Stromal cell of bone marrow (primary cell): ENCODE measurements at places on chromosomes 2 and 18.

- no peak for DNase-seq
These were observed 85.6 kb downstream of the SMIM21 start for GRCh38 chr18:75341897-75342296.

GRCh38 chr2:111050701-111051376 lies 69.9 kb upstream of the BCL2L11 start:
- DNase-seq, result no peak

- no peak for DNase-seq
These were observed 31.2 kb downstream of the GCFC2 start for GRCh38 chr2:75679556-75679955.

DNA sequence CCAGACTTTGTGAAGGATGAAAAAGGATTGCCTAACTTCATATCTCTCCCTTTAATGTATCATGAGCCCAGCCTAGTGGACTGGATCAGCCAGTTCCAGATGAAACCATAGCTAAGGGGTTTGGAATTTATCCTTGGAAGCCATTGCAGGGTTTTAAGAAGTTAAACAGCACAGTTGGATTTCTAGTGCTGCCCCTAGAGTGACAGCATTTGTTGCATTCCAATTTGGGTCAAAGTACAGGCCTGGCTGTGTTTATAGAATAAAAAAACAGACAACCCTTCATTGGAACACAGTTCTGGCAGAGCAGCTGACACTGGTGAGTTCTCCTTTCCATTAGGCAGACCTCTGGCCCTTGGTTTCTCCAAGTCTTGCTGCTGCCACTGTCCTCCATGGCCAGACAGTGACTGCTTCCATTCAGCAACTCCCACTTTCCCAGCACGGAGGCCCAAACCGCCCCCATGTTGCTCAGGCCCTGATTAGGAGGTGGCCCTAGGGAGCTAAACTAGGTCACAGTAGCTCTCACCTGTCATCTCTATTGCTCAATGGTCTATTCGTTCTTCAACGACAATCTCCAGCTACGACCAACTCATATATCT lies 8.0 kb downstream of the GPR39 start:
- peak; percentile 65 for DNase-seq

- DNase-seq, result no peak
These were observed 70.2 kb upstream of the DSC1 start for GRCh38 chr18:31232775-31233424.
